Activated B cell treated with CpG ODN at 0.5 μM for 24 hours (primary cell): ENCODE measurements at places on chromosomes 3 and 15. TPM values are rescaled to one million over a fixed set of nuclear protein-coding genes. Genes with fewer than 3 reads are reported as not detected.

- H3K27ac ChIP-seq: no peak overlapping the region
- peak overlapping the region; percentile 42 for H3K4me3 ChIP-seq
- peaks cover 36% of the 10 kb centered on the region for H3K4me1 ChIP-seq
- no peak for DNase-seq
- peaks cover 2% of the 10 kb centered on the region for H3K36me3 ChIP-seq
Observed at GRCh38 chr3:23430781-23431398, 227.8 kb downstream of the UBE2E2 start.

GRCh38 chr3:127888564-127889107, 26.4 kb upstream of the KBTBD12 start:
- H3K27ac ChIP-seq: no peak overlapping the region
- H3K4me3 ChIP-seq: no peak overlapping the region
- H3K27me3 ChIP-seq: no peaks in the 10 kb centered on the region
- peaks cover 8% of the 10 kb centered on the region for H3K4me1 ChIP-seq
- peaks cover 12% of the 10 kb centered on the region for H3K36me3 ChIP-seq
- DNase-seq: no peak

The PARP15 gene
- 162 and 213 TPM in 2 replicates for total RNA-seq

The CCDC54 gene
- total RNA-seq: not detected in 2 replicates

- H3K27me3 ChIP-seq: no peaks in the 10 kb centered on the region
- DNase-seq: no peak
- H3K36me3 ChIP-seq: no peaks in the 10 kb centered on the region
- peaks cover 37% of the 10 kb centered on the region for H3K4me1 ChIP-seq
- H3K27ac ChIP-seq: peak overlapping the region; percentile 98
Observed at GRCh38 chr15:92810418-92811138, 89.5 kb upstream of the CHD2 start.

GRCh38 chr3:147940405-147941193, 531.4 kb downstream of the ZIC1 start:
- H3K4me3 ChIP-seq: no peak overlapping the region
- no peak for DNase-seq
- no peaks in the 10 kb centered on the region for H3K27me3 ChIP-seq
- no peaks in the 10 kb centered on the region for H3K4me1 ChIP-seq
- H3K36me3 ChIP-seq: no peaks in the 10 kb centered on the region
